ENCODE measurements at places on chromosomes 11 and 22. TPM values are rescaled to one million over a fixed set of nuclear protein-coding genes. Genes with fewer than 3 reads are reported as not detected.

GRCh38 chr11:67345920-67346819, 7.2 kb downstream of the POLD4 start:
- no peak for DNase-seq

DNA sequence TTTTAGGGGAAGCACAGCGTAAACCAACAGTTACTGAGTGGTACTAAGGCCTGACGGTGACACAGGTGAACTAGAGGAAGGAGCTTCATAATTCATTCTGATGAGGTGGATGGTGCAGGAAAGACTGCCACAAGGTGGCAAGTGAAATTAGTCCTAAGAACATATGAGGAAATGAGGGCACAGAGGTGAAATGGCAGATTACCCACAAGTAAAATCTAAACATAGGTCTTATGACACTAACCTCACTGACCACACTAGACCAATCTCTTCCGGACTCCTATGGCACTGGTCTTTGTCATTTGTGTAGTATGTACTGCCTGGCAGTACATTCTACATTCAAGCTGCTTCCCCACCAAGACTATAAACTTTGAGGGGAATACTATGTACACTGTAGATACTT, 20.2 kb downstream of the GAB2 start:
- DNase-seq: no peak

DNA sequence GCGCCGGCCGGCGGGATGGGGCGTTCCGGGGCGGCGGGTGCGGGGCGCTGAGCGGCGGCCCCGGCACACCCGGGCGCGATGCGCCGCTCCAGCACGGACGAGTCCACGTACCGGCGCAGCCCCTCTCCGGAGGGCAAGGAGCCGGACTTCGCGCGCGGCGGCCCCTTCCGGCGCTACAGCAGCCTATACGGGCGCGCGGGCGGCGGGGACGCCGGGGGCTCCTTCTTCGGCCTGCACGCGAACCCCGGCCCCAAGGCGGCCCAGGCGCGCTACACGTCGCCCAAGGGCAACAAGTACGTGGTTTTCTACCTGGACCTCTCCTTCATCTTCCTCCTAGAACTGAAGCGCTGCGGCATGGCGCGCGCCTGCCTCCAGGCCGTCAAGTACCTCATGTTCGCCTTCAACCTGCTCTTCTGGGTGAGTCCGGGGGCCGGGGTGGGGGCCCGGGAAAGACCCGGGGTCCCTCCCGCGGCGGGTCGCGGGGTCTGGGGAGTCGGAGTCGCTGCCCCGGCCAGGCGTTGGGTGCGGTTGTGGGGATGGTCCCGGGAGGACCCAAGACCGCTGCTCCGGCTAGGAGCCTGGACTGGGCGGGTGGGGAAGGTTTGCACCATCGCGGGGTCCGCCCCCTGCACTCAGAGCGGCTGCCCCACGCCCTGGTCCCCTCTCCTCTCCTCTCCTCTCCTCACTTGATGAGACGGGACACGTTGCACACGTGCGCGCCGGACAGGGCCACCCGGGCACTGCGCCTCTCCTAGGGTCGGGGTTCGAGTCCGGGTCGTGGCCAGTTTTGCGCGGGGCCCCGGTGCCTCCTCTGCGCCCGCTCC, 7.5 kb downstream of the TSPAN4 start:
- DNase-seq: no peak

GRCh38 chr11:122032317-122032716, 83.7 kb downstream of the BLID start:
- no peak for DNase-seq

GRCh38 chr11:130181295-130182272, 22.0 kb downstream of the ST14 start:
- DNase-seq: no peak

Gene RNF169
- total RNA-seq: 14.4 TPM
